T-helper 17 cell (primary cell): ENCODE measurements at places on chromosomes 3 and 15.

GRCh38 chr3:107525644-107526305 is 3.0 kb downstream of the BBX start:
- DNase-seq, result peak; percentile 16

DNA sequence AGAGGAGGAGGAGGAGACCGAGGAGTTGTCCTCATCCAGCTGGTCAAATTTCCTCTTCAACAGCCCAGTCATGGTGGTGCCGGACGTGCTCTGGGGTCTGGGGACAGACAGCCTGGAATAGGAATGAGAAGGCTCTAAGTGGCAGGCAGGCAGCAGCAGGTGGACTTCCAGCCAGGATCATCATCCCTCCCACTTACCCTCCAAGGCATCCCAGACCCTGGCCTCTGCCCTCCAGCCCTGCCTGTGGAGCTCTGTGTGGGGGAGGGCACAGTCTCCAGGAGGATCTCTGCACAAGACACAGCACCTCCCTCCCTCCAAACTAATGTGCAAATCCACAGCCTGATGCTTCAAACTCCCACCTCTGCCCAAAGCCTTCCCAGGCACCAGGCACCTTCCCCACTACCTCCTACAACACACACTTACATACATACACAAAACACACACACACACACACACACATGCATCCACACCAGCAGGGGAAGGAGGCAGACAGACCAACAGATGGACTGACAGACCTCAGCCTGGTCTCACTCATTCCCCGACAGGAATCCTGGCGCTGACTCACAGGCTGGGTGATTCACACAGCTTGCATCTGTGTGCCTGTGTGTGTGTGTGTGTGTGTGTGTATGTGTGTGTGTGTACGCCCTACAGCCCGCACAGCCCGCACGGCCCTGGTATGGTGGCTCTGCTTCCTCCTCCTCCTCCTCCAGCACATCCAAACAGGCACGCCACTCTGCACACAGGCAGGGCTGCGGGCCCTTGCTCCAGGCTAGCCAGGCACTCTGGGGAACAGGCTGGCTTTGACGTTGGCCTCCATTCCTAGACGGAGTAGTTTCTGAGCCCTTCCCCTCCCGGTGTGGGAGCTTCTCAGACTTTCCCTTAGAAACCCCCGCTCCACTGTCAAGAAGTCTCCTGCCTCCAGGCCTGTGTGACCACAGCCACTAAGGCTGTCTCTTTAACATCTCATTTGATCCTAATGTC is 6.5 kb downstream of the CSRNP1 start:
- no peak for DNase-seq

GRCh38 chr15:39837454-39837853 is 54.8 kb upstream of the FSIP1 start:
- no peak for DNase-seq

GRCh38 chr3:157573780-157574378 is 70.7 kb upstream of the VEPH1 start:
- no peak for DNase-seq

GRCh38 chr3:171343693-171344092 is 116.5 kb downstream of the TNIK start:
- DNase-seq, result no peak

DNA sequence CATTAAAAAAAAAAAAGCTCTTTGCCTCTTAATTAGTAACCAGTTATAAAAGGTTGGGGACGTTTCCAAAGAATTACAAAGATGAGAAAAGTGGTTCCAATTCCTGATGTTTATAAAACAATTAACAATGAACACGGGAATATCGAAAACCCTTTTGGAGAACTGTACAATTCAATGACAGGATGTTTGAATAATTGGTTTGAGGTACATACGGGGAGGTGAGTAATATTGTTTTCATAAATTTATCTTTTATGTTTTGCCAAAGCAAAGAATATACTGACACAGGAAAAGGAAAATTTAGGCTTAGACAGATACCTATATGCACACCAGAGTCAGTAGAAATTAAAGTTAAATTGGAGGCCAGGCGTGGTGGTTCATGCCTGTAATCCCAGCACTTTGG is 94.6 kb upstream of the LMOD3 start:
- DNase-seq, result no peak

DNA sequence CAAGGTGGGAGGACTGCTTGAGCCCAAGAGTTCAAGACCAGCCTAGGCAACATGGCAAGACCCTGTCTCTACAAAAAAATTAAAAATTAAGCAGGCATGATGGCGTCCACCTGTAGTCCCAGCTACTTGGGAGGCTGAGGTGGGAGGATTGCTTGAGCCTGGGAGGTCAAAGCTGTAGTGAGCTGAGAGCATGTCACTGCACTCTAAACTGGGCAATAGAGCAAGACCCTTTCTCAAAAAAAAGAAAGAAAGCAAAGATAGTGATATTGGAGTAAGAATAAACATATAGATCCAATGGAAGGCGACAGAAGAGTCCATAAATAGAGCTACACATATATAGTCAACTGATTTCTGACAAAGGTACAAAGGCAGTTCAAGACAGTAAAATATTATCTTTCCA is 21.3 kb upstream of the ANKRD28 start:
- no peak for DNase-seq

DNA sequence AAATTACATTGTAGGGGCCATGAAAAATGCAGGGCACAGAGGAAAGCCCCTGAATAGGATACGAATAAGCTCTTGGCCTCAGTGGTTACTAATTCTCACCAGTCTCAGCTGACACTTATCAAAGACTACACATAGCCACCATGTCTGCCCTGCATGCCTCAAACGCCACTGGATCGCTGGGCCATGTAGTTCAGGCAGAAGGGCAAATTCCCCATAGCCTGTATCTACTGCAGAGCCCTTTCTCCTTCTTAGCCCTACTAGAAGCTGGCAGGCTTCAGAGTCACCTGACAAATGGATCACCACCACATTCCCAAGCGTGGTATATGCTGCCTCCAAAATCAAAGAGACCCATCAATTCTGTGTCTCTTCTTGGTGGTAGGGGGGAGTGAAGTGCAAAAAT is 177.4 kb downstream of the MINAR1 start:
- no peak for DNase-seq

- peak; percentile 31 for DNase-seq
Measured at GRCh38 chr3:16305111-16305541, 40.1 kb downstream of the OXNAD1 start.

DNA sequence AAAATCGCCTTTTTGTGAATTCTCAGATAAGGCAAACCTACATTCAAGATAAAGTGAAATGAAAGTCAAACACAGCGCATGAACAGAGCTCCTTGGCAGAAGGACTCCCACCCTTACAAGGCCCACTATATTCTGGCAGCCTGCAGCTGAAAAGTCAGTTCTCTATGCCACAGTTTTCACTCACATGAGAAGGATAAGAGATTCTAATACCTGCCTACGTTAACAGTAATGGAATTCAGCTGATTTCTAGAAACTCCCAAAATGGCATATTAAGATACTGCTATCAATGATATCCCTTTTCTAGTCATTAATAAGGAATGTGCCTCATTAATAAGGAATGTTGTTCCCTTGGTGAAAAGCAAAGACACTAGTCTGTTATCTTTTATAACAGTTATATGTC is 27.0 kb downstream of the SLC30A4 start:
- DNase-seq, result no peak

GRCh38 chr15:33043636-33044035 is 150.9 kb downstream of the FMN1 start:
- DNase-seq, result no peak

- peak; percentile 30 for DNase-seq
Measured at GRCh38 chr3:141402476-141403171, 34.3 kb downstream of the ZBTB38 start.

GRCh38 chr3:107347751-107348150 is 29.5 kb upstream of the CCDC54 start:
- DNase-seq, result no peak

GRCh38 chr3:117722856-117723255 is 1013.3 kb downstream of the TUSC7 start:
- no peak for DNase-seq

- DNase-seq, result no peak
Measured at GRCh38 chr15:70203981-70204560, 106.4 kb upstream of the TLE3 start.

DNA sequence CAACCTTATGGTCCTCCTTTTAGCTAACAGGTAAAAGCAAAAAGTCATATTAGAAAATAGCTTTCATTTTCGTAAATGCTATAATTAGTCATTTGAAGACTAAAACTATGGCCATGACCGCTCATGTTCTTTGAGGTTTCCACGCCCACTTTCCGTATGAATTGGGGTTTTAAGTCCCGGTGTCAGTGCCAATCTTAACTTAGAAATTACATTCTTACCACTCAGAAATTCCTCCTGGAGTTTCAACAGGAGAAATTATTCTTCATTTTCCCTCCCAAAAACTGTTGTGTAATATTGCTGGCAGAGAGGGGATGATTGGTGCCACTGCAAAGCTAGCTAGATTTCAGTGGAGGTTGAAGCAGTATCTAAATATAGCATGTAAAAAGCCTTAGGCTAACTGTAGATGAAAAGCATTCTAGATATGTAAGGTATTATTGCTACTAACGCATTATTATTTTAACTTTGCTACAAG is 71.0 kb upstream of the MDFIC2 start:
- DNase-seq, result no peak

DNA sequence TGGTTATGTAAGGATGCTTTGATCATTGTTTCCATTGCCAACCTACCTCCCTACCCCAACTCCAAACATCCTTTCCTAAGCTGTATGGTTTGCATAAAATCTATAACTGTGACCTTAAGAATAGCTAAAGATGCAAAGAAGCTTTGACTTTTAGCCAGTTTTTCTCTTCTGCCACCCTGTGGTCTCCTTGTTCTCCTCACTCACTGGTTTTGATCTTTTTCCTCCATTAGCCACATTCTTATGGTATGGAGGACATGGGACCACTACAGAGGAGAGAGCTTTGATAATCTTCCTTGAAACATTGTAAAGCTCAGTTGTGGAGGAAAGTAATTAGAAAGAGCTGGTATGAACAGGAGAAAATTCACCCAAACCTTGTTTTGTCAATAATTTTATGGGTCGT is 115.9 kb downstream of the NEK11 start:
- DNase-seq, result no peak

- no peak for DNase-seq
Measured at GRCh38 chr3:98644168-98644567, 50.8 kb upstream of the CPOX start.

GRCh38 chr15:68638953-68639515 is 60.2 kb downstream of the CORO2B start:
- DNase-seq, result no peak
